ENCODE measurements at places on chromosomes 6 and 20.

- DNase-seq, result no peak
Observed at GRCh38 chr6:132598473-132598872, 8.9 kb upstream of the TAAR5 start.

DNA sequence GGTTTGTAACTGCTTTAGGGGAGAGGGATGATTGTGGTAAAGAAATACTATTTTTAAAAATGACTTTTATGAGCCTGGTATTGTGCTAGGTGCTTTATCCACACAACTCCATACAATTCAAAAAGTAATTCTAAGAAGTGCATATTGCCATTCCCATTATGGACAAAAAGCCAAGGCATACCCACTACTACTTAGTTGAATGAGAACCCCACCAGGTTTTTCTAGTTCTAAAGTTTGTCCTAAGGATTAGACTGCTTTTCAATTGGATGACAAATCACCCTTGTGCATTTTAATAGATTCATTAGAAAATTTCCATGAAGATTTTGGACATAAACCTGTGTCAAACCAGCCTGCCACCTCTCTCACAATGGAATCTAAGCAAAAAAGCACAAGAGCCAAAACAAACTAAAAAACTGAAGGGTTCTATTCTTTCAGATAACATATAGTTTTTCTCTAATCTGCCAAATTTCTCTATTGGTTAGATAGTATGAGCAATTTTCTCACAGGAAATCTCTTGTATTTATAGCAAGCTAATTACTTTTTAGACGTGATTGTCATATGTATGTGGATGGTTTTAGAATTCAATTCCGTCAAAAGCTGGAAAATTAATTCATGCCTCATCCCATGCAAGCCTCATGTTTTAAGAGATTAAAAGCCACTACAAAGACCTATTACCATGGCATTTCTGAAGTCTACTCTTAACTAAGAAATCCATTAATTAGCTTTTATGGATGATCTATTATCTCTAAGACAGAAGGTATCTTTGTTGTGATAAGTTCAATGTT is 325.5 kb downstream of the RNGTT start:
- no peak for DNase-seq

DNA sequence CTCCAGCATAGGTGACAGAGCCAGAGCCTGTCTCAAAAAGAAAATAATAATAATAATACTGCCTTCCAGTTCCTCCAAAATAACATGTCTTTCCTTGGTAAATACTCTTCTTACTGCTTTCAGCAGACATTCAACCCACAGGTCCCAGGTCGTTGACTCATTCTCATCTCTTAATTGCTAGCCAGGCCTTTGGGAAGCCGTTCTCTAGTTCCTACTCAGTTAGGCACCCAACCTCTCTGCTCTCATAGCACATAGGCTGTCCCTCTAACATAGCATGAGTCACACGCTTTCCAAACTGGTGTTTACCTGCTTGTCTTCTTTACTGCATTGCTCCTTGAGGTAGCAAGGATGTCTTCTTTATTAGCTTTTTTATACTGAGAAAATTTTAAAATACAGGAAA is 98.8 kb downstream of the LAMA2 start:
- DNase-seq, result no peak

DNA sequence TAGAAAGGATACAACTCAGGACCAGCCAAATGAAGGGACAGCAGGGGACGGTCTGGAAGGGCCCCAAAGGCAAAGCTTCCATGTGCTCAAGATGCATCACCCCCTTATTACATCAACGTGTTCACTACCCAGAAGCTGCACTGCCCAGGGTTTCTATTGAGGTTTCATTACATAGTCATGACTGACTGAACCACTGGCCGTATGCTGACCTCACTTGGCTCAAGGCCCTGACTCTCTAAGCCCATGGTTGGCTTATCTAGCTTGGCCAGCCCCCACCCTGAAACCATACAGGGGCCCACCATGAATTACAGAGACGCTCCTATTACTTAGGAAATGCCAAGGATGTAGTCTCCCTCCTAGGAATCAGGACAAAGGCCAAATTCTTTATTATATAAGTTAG is 179.4 kb downstream of the FOXC1 start:
- DNase-seq, result no peak

- no peak for DNase-seq
Observed at GRCh38 chr6:163146036-163146435, 268.5 kb upstream of the QKI start.

- no peak for DNase-seq
Observed at GRCh38 chr20:63106108-63106764, 99.5 kb upstream of the BHLHE23 start.

DNA sequence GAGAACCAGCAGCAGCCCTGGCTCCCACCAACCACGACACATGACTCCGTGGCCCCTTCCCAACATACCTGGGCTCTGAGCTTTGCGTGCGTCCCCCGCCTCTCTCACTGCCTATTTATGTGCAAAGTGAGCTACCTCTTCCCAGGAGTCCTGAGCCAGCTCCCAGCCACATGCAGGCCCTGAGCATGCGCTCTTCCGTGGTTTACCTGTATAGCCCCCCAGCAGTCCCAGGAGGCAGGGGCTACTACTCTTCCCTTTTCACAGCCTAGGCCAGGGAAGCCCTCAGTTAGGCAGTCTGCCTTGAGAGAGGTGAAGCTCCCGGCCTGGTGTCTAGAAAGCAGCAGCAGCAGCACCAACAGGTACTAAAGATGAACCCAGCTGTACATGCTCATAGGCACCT is 114.8 kb upstream of the CDYL start:
- no peak for DNase-seq

DNA sequence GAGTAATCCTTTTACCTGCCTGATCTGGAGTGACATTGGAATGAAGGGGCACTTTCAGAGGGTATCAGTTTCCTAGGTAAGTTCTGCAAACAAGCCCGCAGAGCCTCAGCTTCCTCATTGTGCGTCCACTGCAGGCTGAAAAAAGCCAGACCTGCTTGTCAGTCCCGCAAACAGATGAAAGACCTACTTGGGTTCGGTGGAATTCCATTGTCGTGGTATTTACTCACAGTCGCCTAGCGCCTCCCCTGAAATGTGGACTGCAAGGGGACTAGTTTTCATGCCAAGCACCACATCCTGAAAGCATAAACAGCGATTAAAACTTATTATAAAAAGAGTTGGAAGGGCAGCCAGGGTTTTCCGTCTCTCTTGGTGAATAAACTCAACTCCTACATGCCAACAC is 121.5 kb downstream of the PAX1 start:
- no peak for DNase-seq
